ENCODE measurements at places on chromosomes 5 and 9.
A peak's percentile ranks its signal among the peaks of the same experiment; 100 is the strongest.

DNA sequence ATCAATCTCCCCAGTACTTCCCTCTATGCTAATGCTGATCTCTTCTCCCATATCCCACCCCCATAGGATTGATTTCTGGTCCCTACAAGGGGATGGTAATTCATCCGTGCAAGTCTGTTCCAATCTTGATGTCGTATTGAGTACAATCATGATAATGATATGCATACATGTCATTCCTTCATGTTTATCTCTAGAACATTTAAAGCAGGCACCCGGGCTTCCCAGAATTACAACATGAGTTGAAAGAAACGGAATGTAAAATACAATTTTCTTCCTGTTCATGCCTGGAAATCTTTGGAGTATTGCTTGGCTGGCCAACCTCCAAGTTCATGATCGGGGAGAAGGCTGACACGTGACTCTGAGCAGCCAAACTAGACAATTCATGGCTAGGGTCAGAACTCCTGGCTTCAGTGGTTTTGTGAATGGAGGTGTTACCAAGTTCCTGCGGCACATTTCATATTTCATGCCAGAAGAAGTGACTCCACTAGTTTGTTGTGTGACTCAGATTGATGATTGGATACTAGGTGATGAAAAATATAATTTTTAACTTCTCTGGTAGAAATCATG is 66.6 kb downstream of the C9orf152 start:
- peak; percentile 99 for DNase-seq

- no peak for DNase-seq
Observed at GRCh38 chr5:133222521-133222920, 170.7 kb downstream of the HSPA4 start.

GRCh38 chr5:172973127-172973916 is 10.2 kb upstream of the ATP6V0E1 start:
- DNase-seq, result no peak

DNA sequence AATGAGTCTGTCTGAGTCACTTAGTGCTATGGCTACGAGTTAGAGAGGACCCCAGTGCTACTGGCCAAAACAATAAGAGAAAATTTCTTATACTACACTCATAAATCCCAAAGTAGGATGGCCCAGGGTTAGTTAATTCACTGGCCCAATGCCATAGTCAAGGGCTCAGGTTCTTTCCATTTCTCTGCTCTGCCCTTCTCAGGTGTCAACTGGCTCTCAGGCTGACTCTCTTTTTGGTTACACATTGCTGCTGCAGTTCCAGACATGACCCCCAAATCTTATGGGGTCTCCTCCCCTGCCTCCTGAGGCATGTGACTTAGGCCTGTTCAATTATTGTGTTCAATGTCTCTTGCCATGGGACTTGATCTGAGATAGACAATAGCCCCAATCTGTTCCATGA is 70.4 kb downstream of the ARHGEF37 start:
- no peak for DNase-seq

DNA sequence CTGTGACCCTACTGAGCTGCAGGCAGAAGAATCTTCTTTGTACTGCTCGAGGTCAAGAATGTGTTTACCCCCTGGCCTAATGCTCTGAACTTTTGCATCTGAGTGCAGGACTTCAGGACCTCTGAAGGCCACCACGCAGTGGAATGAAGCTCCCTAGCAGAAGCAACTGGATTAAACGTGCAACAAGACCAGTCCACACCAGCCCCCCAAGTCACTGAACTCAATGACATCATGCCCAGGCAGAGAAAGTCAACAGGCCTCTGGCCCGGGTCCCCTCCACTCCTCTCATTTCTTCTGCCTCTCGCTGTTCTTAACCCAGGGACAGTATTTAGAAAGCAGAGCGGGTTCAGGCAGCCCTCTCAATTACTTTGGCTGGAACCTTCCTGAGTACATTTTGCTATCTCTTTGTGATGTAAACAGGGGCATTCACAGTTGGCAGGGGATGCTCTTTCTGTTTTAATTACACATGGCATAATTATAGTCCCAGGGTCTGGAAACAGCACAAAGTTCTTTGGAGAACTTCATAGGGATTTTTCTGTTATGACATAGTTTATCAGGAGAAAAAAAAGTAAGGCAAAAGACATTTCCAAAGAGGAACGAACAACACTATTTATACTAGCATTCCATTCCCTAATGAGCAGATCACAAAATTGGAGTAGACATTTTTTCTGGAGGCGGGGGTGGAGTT is 108.2 kb upstream of the SPATA31D4 start:
- peak; percentile 58 for DNase-seq

GRCh38 chr9:88807426-88807825 is 183.8 kb upstream of the S1PR3 start:
- no peak for DNase-seq

DNA sequence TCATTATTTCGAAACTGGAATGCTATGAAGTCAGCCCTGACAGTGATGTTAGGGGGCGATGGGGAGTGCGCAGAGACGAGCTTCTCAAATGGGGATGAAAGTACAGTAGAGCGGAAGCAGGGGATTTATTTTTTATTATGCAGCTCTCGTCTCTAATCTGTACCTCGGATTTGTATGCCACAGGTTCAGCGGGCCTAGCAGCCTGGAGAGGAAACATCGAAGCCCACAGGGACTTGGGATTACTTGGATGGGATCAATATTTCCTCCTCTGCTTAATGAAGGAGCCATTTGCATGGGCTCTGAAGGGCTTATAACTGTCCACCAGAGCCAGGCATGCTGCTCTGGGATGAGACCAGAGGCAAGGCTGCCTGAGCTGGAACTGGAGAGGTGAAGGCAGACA is 133.5 kb upstream of the RAPGEF1 start:
- DNase-seq, result no peak

GRCh38 chr5:103060424-103060954 is 59.4 kb downstream of the GIN1 start:
- DNase-seq, result no peak

DNA sequence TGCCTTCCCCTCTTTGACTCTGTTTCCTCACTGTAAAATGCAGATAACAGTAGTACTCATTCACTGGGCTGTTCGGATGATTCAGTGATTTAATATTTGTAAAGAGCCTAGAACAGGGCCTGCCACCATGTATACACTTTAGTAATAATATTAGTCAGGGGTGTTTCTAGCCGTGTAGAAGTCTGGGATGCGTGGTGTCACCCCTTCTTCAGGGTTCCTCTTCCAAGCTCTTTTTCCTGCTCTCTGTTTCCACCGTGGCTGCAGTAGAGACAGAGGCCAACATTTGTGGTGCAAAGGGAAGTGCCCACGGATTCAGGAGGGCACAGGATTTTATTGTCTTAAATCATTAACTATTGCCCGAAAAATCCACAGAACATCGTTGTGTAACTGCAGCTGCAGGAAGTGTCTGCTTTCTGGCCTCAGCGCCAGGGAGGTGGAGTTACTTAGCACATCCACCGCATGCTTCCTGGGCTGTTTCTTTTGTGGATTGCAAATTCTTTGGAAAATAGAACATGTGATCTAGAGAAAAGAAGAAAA is 61.7 kb downstream of the TRIO start:
- peak; percentile 83 for DNase-seq

DNA sequence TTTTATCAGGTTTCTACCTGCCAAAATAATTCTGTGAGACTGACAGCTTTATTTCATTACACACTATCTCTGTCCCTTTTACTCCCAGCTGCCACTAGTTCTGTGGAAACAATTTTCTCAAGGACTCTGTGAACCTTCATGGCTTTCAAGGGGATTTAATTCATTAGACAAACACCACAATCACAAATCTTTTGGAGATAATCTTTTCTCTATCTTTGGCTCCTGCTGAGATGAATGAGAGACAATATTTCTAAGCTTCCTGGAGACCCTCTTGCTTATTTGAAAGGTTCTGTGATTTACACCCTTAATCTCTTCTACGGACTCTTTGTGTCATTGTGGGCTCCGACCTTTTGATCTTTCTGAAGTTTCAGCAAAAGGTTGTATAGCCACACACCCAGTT is 222.6 kb downstream of the PRDM9 start:
- no peak for DNase-seq

DNA sequence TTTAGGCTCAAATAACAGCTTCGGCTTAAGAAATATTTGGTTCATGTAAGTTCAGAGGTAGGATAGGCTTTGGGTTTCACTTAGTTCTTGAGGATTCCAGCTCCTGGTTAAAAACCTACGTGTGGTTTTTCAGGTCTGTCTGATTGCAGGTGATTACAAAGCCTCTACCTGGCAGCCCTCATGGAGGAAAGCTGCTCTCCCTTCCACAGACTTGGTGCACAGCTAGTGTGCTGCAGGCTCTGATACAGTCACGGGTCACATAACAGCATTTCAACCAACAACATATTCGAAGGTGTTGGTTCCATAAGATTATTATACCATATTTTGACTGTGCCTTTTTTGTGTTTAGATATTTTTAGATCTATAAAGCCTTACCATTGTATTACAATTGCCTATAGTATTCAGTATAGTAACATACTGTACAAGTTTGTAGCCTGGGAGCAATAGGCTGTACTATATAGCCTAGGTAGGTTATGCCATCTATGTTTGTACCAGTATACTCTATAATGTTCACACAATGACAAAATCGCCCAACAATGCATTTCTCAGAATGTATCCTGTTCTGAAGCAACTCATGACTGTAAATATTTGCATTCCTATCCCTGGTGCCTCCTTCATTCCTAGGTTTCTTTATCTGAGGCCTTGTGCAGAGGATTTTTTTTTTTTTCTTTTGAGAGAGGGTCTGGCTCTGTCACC is 8.0 kb upstream of the DCP2 start:
- peak; percentile 45 for DNase-seq

GRCh38 chr9:134314950-134315715 is 11.1 kb upstream of the RXRA start:
- no peak for DNase-seq

DNA sequence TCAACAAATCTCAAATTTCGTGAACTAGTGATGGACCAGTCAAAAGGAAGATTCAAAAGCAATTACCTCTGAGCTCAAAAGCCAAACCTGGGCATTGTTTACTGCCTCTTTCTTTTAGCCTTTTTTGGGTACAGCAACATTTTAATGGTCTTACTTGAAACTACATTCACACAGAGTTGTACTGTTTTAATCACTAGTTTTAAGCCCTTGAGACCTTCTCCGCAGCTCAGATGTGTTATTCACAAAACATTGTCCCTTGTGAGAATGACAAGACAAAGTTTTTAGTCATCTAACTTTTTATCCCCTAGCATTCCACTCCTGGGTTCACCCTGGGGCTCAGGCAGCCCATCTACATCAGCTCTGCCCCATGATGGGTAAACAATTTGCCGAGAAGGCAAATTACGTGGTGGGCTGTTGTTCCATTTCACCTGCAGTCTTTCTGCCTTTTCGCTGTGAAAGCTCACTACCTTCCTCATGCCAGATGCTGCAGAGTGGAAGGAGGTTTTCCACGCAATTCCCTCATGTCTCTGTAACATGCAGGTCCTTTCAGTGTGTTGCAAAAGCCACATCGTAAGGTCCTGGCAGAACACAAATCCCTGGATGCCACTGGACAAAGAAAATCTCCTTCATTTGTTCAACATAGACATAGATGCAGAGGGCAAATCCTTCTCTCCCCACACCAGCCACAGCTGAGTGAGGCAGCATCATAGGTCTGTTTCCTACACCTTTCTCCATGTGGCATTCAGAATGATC is 175.7 kb downstream of the EBF1 start:
- no peak for DNase-seq

GRCh38 chr9:75200892-75201470 is 112.7 kb downstream of the OSTF1 start:
- peak; percentile 29 for DNase-seq

DNA sequence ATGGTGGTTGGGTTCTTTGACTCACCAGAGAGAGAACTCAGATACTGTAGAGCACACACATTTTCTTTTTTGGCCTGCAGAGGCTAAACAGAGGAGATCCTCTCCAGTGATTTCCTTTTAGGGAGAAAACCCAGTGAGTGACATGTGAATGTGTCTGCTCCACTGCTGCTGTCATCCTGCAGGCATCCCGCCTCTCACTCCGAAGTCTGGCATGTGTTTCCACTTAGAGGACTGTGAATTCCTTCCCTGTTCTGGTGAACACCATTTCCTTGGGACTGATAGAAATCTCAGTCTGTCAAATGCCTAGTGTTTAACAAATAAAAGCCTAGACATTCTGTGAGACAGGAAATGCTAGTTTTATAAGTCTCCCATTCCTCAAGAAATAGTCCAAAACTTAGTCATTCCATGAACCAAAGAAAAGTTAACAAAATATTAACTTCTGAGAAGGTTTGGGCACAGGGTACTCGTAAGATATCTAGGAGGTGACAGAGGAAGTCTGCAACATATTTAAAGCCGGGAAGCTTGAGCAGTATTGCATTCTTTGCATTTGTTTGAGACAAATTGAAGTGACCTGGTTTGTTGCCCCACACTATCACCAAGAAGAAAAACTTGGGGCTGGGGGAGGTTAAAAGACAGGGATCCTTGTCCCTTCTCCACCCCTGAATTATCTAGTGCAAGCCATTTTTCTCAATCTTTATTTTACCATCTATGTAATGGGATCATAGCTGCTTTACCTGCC is 74.9 kb upstream of the NIPAL4 start:
- peak; percentile 100 for DNase-seq

GRCh38 chr9:97387504-97387886 is 24.4 kb upstream of the TDRD7 start:
- no peak for DNase-seq

DNA sequence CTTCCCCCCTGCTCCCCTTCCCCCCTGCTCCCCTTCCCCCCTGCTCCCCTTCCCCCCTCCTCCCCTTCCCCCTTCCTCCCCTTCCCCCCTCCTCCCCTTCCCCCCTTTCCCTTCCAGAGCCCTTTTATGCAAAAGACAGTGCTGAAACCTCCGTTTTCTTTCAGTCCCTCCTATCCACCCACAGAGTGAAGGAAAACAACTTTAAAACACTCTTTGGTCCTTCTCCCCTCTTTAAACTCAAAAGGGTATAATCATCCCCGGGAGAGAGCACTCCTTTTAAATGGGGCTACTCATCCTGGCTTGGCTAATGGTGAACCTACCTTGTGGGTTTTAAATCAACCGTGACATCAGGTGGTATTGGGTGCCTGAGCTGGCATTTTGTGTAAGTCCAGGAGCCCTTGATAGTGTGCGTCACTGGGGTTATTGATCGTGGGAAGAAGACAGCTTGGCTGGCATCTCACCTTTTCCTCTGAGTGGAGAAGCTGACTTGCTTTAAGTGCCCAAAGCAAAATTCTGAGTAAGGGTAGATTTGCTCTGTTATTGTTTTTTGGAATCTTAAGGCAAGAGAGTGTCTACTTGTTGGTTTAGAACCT is 2.7 kb downstream of the LARP1 start:
- peak; percentile 19 for DNase-seq

DNA sequence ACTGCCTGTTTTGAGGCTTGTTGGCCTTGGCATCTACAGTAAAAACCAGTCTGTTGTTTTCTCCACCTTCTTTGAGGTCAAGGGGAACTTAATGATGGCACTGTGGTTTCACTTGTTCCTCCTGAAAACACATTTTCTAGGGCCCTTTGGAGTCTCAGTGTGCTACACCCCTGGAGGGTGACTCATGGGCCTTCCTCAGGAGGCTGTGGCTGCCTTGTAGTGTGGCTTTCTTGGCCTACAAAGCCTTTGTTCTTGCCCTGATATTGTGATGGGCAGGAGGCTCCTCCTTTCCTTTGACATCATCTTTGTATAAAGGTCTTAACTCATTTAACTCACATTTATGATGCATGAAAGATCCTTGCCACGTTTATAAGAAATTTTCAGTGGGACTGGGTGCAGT is 56.3 kb upstream of the GPBP1 start:
- peak; percentile 8 for DNase-seq
